Esophagus squamous epithelium (tissue), 5 donors: ENCODE measurements at places on chromosomes 6 and 20.

- DNase-seq, result no peak
These were observed 1.7 kb upstream of the NHSL1 start for GRCh38 chr6:138500867-138501446.

DNA sequence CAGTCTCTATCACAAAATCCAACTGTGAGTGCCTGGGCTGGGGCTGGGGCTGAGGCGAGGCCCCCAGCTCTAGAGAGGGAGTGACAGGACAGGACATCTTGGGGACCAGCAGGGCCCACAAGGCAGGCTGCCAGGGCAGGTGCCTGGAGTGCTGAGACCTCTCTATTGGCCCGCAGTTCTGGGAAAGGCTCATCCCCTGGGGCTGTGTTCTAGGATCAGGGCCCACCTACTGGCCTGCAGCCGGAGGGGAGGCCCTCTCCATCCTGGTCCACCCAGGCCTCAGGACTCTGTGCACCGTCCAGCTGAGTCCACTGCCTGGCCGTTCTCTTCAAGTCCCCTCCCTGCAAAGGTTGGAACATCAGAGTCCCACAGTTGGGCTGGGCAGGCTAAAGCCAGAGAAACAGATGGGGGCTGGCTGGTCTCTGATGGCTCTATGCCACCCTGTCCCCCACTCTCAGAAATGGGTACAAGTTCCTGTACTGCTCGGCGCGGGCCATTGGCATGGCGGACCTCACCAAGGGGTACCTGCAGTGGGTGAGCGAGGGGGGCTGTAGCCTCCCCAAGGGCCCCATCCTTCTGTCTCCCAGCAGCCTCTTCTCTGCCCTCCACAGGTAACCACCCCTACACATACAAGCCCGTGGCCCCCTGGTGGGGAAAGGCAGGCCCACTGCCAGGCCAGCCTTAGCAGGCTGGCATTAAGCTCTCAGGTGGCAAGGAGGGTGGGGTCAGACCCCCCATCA lies 9.0 kb downstream of the EMILIN3 start:
- no peak for DNase-seq

- no peak for DNase-seq
These were observed 71.1 kb downstream of the CDH22 start for GRCh38 chr20:46237227-46237626.

GRCh38 chr6:150857945-150858308 lies 7.6 kb upstream of the MTHFD1L start:
- DNase-seq, result no peak
